ENCODE measurements at places on chromosomes 5 and 9.

- no peak for DNase-seq
These were observed 616.2 kb downstream of the DNAH5 start for GRCh38 chr5:13328316-13328715.

DNA sequence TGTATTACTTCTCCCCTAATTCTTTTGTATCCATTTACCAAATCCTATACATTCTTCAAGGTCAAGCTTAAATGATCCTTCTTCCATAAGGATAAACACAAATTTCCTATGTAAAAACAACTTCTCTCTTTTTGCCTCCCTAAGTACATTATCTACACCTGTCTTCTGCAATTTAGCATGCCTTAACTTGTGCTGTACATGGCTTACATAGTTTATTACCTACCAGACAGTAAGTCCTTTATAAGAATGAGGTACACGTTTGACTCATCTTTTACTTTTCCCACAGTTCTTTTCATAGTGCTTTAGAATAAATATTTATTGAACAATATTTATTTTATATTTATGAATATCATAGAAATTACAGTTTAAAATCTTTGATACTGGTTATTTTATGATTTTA, 33.4 kb downstream of the GIN1 start:
- DNase-seq, result no peak

- no peak for DNase-seq
These were observed 143.2 kb downstream of the HMHB1 start for GRCh38 chr5:143955141-143955540.

DNA sequence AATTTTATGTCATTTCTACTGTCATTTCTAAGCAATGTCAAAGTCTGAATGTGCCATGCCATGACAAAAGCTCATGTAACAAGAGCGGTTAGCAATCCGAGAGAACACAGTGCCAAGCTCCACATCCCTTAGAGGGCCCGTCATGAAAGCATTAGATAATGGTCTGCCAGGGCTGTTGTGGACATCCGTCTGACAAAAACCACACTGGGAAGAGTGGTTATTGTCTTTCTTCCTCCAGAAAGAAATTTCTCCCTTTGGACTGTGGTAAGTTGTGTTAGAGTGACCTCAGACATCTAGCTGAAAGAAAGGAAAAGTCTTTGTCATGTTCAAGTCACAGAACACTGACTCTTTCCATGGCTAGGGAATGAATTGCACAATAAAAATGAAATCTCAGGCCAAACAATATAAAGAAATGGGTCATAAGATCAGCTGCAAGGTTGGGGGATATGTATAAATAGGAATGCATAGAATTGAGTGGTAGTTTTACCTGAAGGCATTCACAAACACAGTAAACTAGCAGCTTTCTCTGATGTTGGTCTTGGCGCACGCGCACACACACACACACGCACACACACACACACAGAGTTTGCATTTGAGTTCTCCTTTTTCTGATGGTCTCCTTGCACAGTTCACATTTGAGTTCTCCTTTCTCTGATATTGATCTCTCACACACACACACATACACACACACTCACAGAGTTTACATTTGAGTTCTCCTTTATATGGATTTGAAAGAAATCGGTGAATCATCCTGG, 5.3 kb downstream of the SLC1A3 start:
- no peak for DNase-seq

- no peak for DNase-seq
These were observed 458.8 kb downstream of the DTWD2 start for GRCh38 chr5:118529361-118530144.

GRCh38 chr9:127854960-127855359, 502 bp upstream of the ENG start:
- no peak for DNase-seq

DNA sequence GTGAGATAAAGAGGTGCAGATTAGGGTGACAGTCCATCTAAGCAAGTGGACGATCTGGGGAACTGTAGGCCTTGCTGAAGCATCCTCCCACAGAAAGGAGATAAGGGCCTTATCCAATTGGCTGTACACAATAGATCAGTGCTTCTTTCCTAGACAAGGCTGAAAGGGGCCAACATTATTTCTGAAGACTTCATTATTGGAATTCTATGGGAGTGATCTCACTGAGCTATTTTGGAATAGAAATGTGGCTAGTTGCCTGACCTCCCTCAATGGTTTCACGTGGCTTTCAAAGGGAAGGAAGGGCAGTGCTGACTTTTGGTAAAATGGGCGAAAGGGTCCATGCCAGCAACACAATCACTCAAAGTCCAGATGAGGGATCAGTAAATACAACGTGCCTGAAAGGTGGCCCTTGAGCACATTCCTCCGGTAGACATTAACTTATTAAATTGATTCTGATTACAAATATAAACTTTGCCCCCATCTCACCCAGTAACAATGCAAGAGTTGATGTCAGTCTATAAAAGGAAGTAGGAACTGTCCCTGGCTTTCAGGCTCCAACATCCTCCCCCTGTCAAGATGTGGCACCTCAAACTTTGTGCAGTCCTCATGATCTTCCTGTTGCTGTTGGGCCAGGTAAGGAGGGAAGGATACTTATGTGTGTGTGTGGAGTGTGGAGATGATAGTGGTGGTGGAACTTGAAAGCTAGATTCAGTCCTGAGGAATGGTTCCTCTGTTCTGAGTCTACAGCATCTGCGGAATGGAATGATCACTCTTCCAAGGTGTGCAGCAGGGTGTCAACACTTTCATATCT, at the start of gene LEAP2:
Gene LEAP2 (plus strand): TSS at position 550 of the 811 bp plus-strand sequence. CDS start 27 bp downstream, at position 577.
- DNase-seq, result no peak

- DNase-seq, result no peak
These were observed 137.4 kb downstream of the PLK2 start for GRCh38 chr5:58322453-58322852.

- DNase-seq, result no peak
These were observed 46.4 kb upstream of the SH3GL2 start for GRCh38 chr9:17532461-17532860.

DNA sequence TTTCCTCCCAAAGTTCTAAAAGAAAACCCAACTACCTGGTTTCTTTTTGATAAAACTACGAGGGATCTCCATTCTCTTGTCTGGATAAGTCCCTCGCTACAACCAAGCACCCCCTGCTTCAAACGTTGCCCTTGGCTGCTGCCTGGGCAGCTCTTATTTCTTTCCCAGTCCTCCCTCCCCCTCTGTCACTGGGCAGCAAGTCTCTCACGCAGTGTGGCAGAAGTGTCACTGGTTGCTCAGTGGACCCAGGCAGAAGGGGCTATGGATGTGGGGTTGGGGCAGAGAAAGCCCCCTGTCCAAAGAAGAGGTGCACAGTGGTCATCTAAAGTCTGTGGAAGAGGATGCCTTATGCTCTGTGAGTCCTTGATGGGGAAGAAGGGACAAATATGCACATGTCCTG, 7.2 kb upstream of the SMIM32 start:
- no peak for DNase-seq

DNA sequence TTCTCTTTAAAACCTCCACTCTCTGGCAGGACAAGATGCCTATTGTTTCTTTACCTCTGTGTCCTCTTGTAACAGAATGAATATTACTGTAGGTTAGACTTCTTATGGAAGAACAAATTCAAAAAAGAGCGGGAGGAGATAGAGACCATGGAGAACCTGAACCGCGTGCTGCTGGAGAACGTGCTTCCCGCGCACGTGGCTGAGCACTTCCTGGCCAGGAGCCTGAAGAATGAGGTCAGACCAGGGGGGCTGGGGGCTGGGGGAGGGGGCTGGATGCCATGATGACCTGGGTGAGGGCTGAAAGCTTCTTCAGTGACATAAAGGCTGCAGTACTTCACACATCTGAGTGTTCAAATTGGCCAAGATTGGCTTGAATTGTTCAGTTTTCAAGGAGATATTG, 61.4 kb downstream of the CFAP90 start:
- no peak for DNase-seq

All from T-cell (primary cell).